ENCODE measurements at places on chromosomes 1 and 21.

DNA sequence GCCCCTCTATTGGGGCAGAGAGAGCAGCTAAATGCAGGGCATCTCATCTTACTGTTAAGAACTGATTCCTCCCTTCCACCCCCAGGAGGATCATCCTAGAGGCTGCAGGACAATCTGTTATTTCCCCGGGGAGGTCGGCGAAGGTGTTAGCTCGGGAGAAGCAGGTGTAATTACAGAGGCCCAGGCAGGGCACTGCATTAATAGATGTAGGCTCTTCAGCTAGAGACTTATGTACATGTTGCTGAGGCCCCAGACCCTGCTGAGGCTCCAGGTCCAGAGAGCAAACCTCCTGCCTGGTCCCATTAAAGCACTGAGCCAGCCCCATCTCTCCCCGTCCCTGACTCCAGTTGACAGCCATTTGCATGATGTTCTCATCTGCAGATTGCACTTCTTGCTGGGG is 320.3 kb upstream of the VAMP3 start:
- DNase-seq: no peak

GRCh38 chr1:210373878-210374599 is 45.3 kb downstream of the HHAT start:
- peak; percentile 100 for DNase-seq

DNA sequence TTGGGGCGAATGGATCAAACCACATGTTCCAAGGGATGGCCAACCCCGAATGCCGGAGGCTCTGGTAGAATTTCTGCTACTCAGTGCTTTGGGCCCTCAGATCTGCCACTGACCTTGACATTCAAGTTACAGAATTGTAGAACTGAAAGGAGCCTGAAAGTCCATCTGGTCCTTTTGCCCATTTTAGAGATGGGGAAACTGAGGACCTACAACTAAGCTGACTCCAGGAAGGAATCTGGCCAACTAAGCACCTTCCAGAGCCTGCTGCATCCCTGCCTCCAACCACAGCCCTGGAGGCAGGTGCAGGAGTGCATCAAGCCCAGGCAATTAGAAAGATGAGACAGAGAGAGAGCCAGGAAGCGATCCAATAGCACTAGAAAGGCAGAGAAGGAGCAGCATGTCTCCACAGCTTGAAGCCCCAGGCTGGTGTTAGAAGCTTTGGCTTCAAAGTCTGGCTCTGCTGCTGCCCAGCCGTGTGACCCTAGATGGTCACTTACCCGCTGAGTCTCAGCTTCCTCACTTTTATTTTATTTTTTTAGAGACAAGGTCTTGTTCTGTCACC is 1.3 kb upstream of the CTRC start:
- no peak for DNase-seq

GRCh38 chr1:163824490-163824889 is 502.7 kb downstream of the NUF2 start:
- no peak for DNase-seq

DNA sequence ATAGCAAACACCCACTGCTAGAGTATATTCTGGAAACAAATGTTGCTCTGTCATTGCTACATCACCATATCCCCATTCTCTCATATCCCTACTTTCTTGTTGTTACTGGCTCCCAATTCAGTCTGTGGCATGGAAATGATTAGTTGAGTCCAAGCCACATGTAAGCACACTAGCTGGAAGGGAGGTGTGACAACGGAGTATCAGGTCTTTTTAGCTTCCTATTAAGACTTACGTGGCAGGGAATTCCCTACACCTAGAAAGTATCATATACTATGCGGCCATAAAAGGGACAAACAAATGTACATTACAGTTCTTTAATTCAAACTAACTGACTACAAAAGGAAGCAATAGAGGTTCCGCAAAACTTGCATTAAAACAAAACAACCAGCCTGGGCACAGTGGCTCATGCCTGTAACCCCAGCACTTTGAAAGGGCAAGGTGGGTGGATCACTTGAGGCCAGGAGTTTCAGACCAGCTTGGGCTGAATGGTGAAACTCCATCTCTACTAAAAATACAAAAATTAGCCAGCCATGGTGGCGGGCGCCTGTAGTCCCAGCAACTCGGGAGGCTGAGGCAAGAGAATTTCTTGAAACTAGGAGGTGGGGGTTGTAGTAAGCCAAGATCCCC is 48.6 kb downstream of the INTS7 start:
- no peak for DNase-seq

- no peak for DNase-seq
Observed at GRCh38 chr21:31383770-31384169, 39.7 kb upstream of the TIAM1 start.

- no peak for DNase-seq
Observed at GRCh38 chr1:56448529-56449300, 130.6 kb downstream of the PLPP3 start.

- no peak for DNase-seq
Observed at GRCh38 chr1:248834343-248834940, 3.6 kb upstream of the ZNF672 start.

DNA sequence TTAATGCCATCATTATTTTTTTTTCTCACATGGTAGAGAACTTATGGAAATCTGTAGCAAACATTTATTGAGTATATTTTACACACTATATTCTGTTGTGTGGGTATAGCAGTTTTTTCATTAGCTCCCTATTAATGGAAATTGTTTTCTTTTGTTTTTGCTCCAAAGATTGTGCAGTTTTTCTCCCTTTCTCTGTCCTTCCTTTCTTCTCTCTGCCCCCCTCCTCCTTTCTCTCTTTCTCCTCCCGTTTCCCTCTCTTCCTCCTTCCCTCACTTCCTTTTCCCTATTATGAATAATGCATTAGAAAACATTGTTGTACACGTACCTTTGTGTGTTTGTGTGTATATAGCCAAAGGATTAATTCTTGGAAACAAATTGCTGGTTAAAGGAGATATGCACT is 20.6 kb downstream of the CDC73 start:
- DNase-seq: no peak

GRCh38 chr1:205585835-205586785 is 45.7 kb downstream of the ELK4 start:
- DNase-seq: no peak

DNA sequence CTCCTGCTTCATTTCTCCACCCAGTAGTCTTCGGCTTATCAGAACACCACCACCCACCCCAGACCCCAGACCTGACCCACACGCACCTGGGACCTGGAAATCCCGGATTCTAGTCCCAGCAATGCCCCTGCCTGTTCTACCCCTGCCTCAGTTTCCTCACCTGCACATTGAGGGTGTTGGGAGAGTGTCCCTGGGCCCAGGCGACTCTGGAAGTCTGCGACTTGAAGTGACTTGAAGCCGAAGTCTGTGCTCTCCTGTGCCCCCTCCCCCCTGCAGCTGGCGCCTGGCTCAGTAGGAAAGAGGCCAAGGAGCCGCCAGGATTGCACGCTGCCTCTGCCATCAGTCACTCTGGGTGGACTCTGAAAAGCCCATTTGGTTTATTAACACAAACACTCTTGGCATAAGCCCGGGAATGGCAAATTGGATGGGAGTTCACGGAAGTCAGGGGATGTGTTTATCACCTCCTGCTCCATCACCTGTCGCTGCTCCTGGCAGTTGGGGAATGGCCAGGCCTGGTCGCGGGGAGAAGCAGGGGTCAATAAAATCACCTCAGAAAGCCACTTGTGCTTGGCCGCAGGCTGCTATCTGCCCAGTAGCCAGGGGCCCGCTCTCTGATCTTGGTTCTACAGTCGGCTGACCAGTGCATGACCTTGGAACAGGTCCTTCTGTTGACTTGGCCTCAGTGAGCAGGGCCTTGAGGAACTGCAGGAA is 132.7 kb downstream of the ACTL8 start:
- no peak for DNase-seq

- DNase-seq: no peak
Observed at GRCh38 chr1:198364471-198364870, 176.0 kb downstream of the ATP6V1G3 start.

- DNase-seq: peak; percentile 33
Observed at GRCh38 chr1:44609412-44609767, 64.9 kb downstream of the TMEM53 start.

GRCh38 chr21:16071092-16071491 is 341.3 kb downstream of the USP25 start:
- DNase-seq: no peak

GRCh38 chr21:16569679-16570078 is 839.9 kb downstream of the USP25 start:
- DNase-seq: no peak

DNA sequence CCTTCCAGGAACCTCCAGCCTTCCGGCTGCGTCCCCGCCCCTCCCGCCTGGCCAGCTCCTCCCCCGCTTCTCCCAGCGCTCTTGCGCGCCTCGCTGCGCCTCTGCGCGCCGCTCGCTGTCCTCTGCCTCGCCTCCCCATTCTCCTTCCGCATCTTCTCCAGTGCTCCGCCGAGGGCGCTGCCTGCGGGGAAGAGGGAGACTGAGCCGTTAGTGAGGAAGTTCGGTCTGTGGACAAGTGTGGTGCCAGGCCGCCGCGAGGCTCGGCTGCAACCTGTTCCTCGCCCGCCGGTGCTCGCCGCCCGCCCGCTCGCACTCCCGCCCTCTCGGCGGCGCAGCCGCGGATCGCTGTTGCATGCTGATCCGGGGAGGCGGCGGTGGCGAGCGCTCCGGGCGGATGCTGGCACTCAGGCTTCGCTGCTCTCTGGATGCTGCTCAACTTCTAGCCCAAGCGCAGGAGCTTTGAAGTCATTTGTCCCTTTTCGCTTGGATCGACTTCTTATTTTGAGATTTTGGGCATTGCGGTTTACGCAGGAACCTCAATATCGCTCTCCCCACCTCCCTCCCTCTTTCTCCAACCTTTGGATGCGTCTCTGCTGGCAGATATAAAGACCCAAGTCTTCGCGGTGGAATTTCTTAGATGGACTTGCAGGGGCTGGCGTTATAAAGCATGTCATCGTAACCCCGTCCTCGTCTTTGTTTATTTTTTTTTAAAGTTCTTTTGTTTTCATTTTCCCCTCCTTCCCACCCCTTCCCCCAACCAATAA is 614 bp upstream of the CACNA1E start:
- no peak for DNase-seq

DNA sequence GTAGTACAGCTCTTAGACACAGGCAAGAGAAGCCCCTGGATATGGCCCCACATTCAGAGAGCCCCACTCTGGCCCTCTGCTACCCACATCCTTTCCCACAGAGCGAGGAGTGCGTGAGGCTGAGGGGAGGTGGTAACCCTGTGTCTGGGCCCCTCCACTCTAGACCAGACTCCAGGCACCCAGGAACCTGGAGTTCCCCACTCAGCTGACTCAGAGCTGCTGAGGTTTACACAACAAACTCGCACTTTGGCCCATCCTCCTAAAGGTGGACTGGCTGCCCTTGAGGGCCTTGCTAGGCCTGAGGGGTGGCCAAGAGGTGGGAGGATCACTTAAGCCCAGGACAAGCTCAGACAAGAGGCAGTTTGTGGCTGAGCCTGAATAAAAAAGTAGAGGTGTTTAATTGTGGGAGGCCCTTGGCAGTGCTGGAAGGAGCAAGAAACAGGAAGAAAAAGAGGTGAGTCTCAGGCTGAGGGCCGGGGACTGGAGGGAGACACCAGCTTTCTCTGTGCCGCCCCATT is 10.7 kb downstream of the MR1 start:
- DNase-seq: no peak

DNA sequence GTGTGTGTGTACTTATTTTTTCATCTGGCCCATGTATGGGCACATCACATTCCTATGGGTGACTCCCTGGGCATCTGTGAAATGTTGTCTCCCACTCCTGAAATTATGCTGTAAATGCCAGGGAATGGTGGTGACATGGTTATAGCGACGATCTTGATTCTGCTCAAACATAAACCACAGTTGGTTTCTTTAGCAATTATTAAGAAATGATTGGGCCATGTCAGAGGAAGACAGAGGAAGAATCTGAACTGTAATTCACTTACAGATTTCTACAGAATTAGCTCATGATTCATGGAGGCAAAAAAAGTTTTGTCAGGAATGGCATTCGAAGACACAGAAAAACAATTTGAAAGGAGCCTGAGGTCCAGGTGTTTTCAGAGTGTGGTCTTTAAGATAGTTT is 25.8 kb upstream of the KCNE1 start:
- DNase-seq: no peak

DNA sequence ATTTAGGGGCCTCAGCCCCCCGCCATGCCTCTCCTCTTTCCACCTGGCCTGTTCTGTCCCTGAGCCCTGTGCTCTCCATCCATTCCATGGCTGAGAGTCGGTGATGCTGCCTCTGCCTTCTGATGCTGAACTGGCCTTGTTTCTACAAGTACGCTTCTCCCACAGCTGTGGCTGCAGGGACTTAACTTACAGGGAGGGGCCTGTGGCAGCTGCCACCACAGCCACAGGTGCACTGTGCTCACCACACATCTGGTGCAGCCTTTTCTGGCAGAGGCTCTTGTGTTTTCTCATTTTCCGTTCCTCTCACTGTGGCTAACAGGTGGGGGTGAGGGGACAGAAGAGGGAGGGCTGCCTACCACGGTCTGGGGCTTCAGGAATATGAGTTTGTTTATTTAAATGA is 4.2 kb downstream of the FMO1 start:
- no peak for DNase-seq

GRCh38 chr21:15077529-15078145 is 12.8 kb upstream of the NRIP1 start:
- no peak for DNase-seq

DNA sequence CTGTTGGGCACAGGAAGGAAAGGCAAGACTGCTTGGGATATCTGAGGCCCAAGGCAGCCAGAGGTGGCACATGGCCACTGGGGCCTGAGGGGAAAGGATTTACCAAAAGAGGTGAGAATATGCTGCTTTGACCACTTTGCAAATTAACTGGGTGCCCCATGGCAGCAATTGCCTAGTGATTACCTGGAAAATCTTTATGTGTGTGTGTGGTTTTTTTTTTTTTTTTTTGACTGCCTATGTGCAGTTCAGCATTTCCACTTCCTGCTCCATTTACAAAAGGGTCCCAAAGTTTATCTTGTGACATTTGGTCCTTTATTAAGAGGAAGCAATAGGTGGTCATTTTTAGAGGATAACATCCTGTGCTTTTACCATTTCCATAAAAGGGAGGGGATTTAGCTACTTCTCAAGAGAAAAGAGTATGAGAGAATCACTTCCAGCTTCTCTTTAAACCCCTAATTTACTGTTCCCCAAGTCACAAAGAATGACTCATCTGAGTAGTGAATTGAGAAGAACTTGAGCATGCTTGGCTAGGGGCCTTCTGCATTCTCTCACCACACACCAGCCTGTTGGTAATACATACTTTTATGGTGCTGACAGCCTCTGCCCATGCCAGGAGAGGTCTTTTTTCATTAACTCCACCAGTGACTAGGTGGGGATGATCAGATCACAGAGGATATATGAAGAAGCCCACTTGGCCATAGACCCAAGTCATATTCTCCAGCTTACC is 52.1 kb downstream of the SYDE2 start:
- peak; percentile 13 for DNase-seq

- no peak for DNase-seq
Observed at GRCh38 chr21:41210426-41211059, 42.6 kb downstream of the BACE2 start.
